ENCODE measurements at places on chromosomes 16 and 17. TPM values are rescaled to one million over a fixed set of nuclear protein-coding genes. Genes with fewer than 3 reads are reported as not detected.

GRCh38 chr17:17725752-17726457, 44.6 kb downstream of the RAI1 start:
- H3K27me3 ChIP-seq: no peaks in the 10 kb centered on the region
- no peaks in the 10 kb centered on the region for H3K36me3 ChIP-seq
- DNase-seq: no peak

- peaks cover 1% of the 10 kb centered on the region for H3K4me1 ChIP-seq
- H3K27ac ChIP-seq: no peak overlapping the region
- peaks cover 3% of the 10 kb centered on the region for H3K27me3 ChIP-seq
- H3K36me3 ChIP-seq: no peaks in the 10 kb centered on the region
- DNase-seq: no peak
Measured at GRCh38 chr17:78524870-78525510, 52.2 kb downstream of the DNAH17 start.

GRCh38 chr16:1705688-1706385, at the start of gene MAPK8IP3:
Gene MAPK8IP3, plus strand, starts transcription at chr16:1706195. Its CDS starts 145 bp downstream, at chr16:1706340.
- H3K4me1 ChIP-seq: peaks cover 23% of the 10 kb centered on the region
- peak; percentile 98 for DNase-seq
- H3K27ac ChIP-seq: peak within 1 kb of the TSS; percentile 93
- H3K27me3 ChIP-seq: no peaks in the 10 kb centered on the region
- H3K36me3 ChIP-seq: peaks cover 10% of the 10 kb centered on the region
- peak within 1 kb of the TSS; percentile 94 for H3K4me3 ChIP-seq

- no peaks in the 10 kb centered on the region for H3K27me3 ChIP-seq
- no peak overlapping the region for H3K4me3 ChIP-seq
- no peaks in the 10 kb centered on the region for H3K36me3 ChIP-seq
- peaks cover 1% of the 10 kb centered on the region for H3K4me1 ChIP-seq
Measured at GRCh38 chr16:12236589-12236988, 260.1 kb downstream of the SNX29 start.

DNA sequence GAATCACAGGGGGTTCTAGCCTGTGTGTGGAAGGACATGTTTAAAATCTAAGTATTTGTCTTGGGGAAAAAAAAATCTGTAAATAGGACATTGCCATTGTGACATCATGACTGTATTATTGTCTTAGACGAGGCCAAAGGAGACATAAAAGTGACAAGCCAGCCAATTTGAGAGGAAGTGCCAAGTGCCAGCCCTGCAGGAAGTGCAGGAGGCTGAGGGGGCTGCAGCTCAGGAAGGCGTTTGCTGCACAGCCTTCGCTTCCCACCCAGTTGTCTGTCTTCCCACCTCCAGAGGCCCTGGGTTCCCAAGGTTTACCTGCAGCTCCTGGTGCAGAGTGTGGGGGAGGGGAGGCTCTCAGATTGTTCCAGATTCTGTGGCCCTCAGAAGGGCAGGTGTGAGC, 1.3 kb downstream of the ADCY7 start:
- peaks cover 24% of the 10 kb centered on the region for H3K36me3 ChIP-seq
- H3K4me3 ChIP-seq: peak overlapping the region; percentile 90
- H3K4me1 ChIP-seq: peaks cover 71% of the 10 kb centered on the region

Gene CTRL
- total RNA-seq: 6.8 TPM

Gene TMED6
- 0.70 TPM for total RNA-seq

Gene BPTF
- total RNA-seq: 77.0 TPM

Gene PRCD
- 0.66 TPM for total RNA-seq

Gene MMP28
- total RNA-seq: 0.21 TPM
